ENCODE measurements at places on chromosomes 3 and 15. TPM values are rescaled to one million over a fixed set of nuclear protein-coding genes. Genes with fewer than 3 reads are reported as not detected.

The GOLGA6B gene
- not detected for total RNA-seq

The MEX3B gene
- total RNA-seq = 3.7 TPM

The MUSTN1 gene
- total RNA-seq = 0.35 TPM

The PRR20G gene
- total RNA-seq = 0.80 TPM

The SLC27A2 gene
- total RNA-seq = 32.2 TPM

The SPSB4 gene
- total RNA-seq = 0.14 TPM

The PCNP gene
- 106 TPM for total RNA-seq

The ETV5 gene
- total RNA-seq = 24.5 TPM

The CCDC80 gene
- 41.8 TPM for total RNA-seq

The BCHE gene
- total RNA-seq = 0.79 TPM

The GOLGA6L10 gene
- 0.50 TPM for total RNA-seq

The LRRC31 gene
- total RNA-seq = not detected

The HYKK gene
- total RNA-seq = 6.1 TPM

The HCLS1 gene
- 0.05 TPM for total RNA-seq

The GOLGA8N gene
- total RNA-seq = 1.7 TPM

The EHHADH gene
- total RNA-seq = 3.8 TPM

The ITIH1 gene
- total RNA-seq = not detected

The CD86 gene
- total RNA-seq = not detected

The RPP14 gene
- 9.9 TPM for total RNA-seq

The THRB gene
- 1.4 TPM for total RNA-seq

The CFAP91 gene
- total RNA-seq = 0.34 TPM

The CTXN2 gene
- total RNA-seq = not detected

The CFAP161 gene
- not detected for total RNA-seq

The SLC28A1 gene
- not detected for total RNA-seq

The SEMA6D gene
- total RNA-seq = not detected

The DCLK3 gene
- total RNA-seq = not detected
